GDM1 (cell line): ENCODE measurements at places on chromosomes 11 and 22.

DNA sequence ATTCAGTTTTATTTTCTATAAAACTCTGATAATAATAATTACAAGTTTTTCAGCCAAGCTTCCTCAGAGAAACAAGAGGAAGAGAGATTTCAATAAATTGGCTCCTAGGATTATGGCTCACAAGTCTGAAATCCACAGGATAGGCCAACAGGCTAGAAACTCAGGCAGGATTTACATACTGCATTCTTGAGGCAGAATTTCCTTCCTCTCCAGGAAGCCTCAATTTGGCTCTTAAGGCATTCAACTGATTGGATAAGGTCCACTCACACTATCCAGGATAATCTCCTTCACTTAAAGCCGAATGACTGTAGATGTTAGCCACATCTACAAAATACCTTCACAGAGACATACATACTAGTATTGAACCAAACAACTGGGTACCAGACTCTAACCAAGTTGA, 120.3 kb upstream of the FAT3 start:
- DNase-seq: no peak

DNA sequence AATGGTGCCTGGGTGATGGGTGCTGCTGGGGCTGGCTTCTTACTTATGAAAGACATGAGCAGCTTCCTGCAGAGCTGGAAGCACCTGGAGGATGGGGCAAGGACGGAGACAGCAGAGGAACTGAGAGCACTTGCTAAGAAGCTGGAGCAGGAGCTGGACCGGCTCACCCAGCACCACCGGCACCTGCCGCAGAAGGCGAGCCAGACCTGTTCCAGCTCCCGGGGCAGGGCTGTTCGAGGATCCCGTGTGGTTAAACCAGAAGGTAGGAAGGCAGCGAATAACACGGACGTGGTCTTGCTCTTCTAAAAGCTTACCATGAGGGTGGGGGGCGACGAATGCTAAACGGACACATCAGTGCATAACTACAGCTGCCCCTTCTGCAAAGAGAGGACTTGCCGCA, 9.3 kb downstream of the APOL5 start:
- DNase-seq: no peak

- DNase-seq: no peak
Observed at GRCh38 chr11:129610125-129610524, 205.5 kb upstream of the TMEM45B start.

DNA sequence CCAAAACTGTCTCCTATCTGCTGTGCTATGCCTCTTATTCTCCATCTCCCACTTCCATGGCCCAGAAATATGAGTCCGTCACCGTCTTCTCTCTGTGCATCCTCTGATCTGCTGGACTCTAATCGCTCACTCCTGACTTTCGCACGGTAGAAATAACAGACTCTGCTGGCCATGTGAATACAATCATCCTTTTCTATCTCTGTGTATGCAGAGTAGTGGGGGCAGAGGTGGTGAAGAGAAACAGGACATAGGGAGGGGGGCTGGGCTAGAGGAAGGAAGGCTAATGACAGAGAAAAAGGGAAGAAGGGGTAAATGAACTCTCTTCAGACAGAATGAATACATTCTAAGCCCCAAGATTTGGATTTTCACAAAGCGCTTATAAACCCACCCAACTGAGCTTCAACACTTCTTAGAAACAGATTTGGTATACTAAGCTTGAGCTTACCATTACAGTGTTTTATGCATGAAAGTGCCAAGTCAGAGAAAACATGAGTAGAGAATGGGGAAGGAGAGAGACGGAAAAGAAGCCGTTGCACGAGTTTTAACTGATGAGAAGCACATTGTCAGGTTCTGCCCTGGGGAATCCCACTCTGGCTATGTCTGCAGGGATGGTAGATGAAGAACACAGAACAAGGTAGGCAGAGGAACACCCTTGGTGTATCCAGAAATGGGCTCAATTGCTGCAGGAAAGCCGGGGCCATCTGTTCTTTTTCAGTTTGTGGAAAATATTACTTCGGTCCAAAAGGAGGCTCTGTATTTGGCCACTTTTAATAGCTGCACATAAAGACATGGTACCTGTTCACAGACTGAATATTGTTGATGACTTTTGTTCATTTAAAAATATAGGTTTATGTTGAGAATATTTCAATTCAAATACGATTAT, 324.7 kb downstream of the ETS1 start:
- no peak for DNase-seq

DNA sequence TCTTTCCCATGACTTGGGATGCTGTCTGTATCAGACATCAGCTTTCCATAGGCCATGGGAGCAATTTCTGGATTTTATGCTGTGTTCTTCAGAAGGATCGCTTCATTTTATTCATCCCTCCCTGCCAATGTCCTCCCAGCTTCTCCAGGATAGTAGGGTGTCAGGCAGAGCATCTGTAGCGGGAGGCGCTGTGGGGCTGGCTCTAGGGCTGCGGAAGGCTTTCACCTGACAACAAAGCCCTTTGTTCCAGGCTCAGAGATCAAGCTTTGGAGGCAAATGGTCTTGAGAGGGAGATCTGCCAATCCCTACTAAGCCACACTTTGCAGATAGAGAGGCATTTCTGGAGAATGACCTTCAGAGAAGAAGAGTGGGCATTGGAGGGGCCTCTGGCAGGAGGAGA, 29.5 kb upstream of the FTH1 start:
- no peak for DNase-seq

DNA sequence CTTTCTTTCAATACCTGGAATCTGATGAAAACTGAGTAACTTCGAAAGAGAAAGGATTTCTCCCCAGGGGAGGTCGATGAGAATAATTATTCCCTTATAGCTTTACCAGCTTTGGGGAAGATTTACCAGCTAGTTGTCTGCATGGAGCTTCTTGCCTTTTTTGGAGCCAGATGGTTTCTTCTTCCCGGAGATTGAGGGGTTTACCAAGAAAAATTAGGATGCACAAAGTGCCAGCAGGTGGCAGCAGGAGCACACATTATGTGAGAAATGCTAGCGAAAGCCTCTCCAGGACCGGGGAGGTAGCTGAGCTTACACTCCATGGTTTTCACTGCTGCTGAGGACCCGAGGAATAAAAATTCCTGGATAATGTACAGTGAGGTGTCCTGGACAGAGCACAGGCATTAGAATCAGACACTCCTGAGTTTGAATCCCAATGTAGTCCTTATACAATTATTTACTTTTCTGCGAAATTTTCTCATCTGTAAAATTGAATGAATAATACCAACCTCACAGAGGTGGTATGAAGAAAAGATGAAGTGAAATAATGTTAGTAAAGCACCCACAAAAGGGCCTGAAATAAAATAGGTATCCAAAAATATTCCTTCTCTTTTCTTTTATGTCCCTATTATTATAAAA, 46.0 kb upstream of the PARVA start:
- DNase-seq: peak; percentile 40

GRCh38 chr22:39240831-39241793, 3.7 kb downstream of the PDGFB start:
- DNase-seq: no peak

- no peak for DNase-seq
Observed at GRCh38 chr11:123760894-123761293, 6.6 kb upstream of the OR6X1 start.

DNA sequence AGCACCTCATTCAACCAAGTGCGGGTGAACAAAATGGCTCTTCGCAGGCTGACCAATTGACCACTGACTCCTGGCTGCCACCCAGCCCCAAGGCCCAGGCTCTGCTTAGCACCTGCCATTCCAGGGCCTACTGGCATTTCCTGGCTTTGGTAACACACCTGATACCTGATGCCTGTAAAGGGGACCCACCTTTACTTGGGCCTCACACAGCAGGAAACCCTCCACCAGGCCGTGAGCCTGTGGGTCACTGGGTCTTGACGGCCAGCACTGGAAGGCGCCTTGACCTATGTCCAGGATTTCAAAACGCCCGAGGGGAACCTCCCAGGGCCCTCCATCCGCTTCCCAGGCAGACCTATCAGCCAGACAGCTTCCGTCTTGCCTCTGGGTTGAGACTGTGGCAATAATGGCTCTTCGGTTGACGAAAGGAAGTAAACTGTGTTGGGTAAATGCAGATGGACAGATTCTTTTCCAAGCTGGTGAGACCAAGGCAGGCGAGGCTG, 16.8 kb upstream of the TMEM184B start:
- no peak for DNase-seq

- no peak for DNase-seq
Observed at GRCh38 chr11:133081730-133082452, 450.4 kb downstream of the OPCML start.

GRCh38 chr11:67055812-67056211, 835 bp upstream of the RHOD start:
- DNase-seq: no peak

DNA sequence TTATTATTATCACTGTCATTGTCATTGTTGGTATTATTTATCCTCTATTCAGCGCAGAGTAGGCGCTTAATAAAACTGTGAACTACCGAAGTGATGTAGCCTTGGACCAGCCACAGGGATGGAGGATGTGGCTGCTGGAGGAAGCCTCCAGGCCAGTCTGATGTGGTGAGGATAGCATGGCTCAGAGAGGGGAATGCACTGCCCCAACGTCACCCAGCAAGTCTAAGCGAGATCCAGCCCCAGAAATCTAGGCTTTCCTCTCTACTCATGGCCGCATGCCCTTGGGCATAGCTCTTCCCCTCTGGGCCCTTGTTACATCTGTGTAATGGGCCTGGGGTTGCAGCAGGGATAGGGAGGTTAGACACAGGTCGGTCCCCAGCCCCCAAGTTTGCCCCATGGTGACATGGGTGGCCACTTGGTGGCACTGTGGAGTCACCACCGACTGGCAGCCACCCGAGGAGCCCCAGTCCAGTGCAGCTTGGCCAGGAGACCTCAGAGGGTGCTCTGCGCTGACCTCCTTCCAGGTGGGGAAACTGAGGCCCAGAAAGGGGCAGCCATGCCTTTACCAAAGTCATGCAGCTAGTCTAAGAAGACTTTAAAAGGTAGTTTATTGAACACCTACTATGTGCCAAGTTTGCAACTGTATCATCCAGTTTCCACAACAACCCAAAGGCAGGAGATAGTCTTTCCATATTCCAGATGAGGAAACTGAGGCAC, 395.7 kb downstream of the MN1 start:
- DNase-seq: peak; percentile 56

- no peak for DNase-seq
Observed at GRCh38 chr11:11020747-11021149, 162.9 kb upstream of the ZBED5 start.

DNA sequence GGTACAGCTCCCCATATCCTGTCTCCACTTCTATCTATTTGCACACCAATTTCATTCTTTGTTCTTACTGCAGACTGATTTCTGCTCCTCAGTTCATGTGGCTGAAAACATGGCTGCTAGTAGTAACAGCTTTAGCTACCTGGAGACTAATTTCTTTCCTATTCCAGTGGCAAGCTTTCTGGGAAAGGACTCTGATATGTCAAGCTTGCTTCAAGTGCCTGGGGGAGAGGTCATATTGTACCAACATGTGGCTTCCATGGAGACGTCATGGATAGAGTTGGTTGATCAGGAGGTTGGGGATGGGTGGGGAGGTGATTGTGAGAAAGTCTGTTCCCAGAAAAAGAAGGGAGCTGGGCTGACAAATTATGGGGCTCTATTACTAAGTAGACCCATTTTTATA, 44.9 kb downstream of the ADM start:
- DNase-seq: no peak

DNA sequence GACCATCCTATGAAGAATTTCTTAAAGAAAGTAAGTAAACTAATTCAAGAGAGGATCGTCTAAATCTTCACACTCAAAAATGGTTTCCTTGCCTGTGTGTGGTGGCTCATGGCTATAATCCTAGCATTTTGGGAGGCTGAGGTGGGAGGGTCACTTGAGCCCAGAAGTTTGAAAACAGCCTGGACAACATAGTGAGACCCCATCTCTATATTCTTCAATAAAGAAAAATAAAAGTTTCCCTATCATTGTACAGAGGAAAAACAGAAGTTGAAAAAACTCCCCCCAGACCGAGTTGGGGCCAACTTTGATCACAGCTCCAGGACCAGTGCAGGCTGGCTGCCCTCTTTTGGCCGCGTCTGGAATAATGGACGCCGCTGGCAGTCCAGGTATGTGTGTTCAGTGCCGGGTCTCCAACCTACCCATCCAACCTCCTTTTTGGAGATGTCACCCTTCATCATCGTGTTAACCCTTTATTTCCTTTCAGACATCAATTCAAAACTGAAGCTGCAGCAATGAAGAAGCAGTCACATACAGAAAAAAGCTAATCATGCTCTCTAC, 3.0 kb downstream of the RPS25 start:
- DNase-seq: no peak

DNA sequence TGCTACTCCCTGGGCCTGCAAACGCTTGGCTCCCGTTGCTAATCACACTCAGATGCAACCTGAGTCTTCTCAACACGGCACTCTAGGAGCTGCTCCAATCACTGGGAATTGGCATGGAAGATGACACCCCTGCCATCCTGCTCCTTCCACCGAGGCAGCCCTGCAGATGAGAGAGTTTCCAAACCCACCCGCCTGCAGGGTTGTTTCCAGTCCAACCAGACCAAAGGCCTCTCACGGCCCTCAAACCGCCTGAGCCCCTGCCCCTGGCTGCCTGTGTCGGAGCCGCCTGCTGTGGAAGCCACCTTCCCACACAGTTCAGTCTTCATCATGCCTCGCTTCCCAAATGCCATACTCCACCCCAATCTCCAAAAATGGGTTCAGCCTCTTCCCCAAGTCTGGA, 36.8 kb upstream of the TP53I11 start:
- no peak for DNase-seq

DNA sequence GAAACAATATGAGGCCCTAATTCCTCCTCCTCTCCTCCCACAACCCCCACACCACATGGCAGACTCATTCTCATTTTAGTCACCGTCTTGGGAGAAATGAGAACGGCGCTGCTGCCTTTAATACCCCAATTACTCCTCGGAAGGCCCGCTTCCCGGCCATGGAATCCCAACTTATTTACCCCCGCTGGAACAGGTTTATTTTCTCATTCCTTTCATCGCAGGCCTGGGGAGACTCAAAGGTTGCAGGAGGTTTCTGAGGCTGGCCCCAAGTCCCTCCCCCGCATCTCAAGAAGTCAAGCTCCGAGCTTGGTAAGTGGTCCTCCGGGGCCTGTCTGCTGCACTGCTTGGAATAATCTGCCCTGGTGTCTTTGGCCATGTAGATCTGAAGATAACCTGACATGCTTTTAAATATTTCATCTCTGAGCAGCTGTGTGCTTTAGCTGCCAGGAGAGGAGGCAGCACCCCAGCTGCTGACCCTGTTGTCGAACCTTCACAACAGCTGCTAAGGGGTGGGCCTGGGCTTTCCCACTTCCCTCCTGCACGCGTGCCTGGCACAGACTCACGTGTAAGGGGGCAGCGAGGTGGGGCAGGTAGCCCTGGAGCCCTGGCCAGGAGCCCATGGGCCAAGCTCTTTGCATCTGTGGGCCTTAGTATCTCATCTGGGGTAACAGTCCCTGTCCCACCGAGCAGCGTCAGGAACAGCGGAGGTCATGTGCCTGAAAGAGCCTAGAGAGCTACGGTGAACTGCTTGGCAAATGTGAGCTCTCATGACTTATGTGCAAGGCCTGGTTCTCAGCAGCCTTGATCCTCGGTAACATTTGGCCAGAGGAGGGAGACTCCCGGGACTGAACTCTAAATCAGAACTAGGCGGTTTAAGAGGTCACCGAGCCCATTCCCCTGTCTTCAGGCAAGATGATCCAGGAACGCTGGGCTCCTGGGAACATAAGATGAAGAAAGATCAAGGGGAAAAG, 164.6 kb downstream of the ST3GAL4 start:
- DNase-seq: no peak
